ENCODE measurements at places on chromosomes 4 and X. TPM values are rescaled to one million over a fixed set of nuclear protein-coding genes. Genes with fewer than 3 reads are reported as not detected.

Gene RWDD4
- total RNA-seq = 11.8 TPM

Gene CTSO
- 9.0 TPM for total RNA-seq

Gene GSX2
- 0.41 TPM for total RNA-seq

Gene TRAM1L1
- total RNA-seq = 8.5 TPM

Gene SPANXA1
- not detected for total RNA-seq

Gene GJB1
- 26.9 TPM for total RNA-seq

GRCh38 chrX:11724122-11725017 is 33.7 kb upstream of the MSL3 start:
- no peak for DNase-seq

- no peak for DNase-seq
Measured at GRCh38 chr4:174763454-174764104, 65.5 kb downstream of the GLRA3 start.

DNA sequence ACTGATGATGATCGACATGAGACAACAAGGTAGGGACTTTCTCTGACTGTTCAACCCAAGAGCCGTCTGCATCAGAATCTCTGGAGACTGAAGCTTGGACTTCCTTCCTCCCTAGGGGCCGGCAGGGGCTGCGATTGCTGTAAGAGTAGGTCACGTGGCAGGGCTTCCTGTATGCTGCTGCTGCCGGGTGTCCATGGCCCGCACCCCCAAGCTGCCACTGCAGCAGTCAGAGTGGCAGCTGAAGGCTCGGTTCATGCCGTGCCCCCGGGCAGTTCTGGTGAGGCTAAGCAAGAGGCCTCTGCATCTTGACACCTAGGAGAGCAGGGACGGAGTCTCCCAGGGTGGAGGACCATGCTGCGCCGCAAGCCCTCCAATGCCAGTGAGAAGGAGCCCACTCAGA is at the start of gene SASH3:
SASH3 (plus strand) TSS at position 203 of the 400 bp plus-strand sequence; CDS start at position 352, 149 bp downstream.
- DNase-seq = no peak

DNA sequence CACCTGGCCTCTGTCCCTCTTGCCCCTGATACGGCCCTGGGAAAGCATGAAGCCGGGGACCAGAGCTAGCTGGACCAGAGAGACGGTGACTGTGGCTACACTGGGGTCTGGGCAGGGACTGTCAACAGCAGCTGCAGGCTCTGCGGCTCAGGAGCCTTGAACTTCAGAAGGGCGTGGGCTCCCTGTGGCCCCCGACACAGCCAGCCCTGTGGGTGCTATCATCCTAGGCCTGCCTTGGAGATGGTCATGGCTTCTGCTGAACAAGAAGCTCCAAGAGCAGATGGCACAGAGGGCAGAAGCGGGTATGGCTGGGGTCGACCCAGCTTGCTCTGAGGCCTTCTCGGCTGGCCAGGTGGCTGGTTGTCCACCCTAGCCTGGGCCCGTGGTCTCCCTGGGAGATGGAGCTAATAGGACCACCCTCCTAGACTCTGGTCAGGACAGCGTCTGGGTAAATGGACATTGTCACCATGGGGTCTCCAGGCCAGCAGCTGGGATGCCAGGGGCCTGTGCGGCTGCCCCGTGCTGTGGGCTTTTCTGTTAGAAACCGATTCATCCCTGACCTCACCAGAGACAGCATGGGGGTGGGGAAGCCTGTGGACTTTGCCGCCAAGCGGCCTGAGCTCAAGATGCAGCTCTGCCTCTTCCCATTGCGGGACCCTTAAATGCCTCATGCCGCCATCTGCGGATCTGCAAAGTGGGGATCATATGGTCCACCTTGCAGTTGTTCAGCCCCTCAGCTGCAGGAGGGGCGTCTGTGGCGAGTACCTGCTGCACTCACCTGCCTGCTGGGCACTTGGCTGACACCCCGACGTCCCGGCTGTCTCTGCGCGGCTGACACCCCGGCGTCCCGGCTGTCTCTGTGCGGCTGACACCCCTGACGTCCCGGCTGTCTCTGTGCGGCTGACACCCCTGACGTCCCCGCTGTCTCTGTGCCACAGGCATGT is 21.1 kb downstream of the CPZ start:
- no peak for DNase-seq

- DNase-seq = no peak
Measured at GRCh38 chr4:102598086-102598761, 97.1 kb downstream of the NFKB1 start.

- DNase-seq = no peak
Measured at GRCh38 chr4:155694100-155694785, 27.6 kb downstream of the GUCY1A1 start.

DNA sequence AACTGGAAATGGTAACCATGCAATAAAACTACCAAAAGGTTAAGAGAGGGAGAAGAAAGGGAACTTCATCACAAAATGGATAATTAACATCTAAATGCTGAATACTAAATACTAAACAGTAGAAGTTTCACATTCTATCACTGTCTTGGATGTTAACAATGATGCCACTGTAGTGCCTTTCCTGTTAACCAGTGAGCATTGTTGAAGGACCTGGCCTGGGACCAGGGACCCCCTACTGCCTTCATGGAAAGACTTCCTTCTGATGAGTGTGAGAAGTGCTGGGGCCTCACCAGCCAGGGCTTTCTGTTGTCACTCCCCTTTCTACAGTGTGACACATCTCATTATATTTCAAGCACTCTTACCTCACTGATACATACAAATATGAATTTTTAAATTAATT is 739.3 kb upstream of the FTHL17 start:
- DNase-seq = no peak

DNA sequence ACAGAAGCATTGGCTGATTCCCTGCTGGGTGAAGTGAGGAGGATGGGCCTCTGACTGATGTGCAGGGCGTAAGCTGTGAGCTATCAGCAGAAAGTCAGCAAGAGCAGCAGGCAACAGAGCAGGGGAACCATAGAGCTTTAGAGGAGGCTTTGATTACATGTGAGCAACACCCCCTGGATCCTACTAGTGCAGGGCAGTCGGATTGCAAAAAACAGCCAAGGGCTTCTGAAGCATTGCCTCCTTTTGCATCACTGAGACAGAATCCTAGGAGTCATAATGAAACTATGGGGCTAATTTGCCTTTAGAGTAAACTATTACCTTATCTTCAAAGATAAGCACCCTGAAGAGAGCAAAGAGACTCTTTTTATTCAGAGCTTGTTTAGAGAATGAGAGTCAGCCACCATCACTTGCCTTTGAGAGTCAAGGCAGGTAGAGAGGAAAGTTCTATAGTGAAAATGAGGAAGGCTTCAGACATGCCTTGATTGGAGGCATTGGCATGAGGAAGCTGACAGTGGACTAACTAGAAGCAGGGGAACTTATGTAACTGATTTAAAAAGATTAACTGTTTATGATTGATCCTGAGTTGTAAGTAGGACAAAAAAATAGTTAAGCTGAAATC is 420.3 kb downstream of the PDHA2 start:
- DNase-seq = no peak

GRCh38 chrX:71420686-71421085 is 54.5 kb downstream of the TAF1 start:
- no peak for DNase-seq

DNA sequence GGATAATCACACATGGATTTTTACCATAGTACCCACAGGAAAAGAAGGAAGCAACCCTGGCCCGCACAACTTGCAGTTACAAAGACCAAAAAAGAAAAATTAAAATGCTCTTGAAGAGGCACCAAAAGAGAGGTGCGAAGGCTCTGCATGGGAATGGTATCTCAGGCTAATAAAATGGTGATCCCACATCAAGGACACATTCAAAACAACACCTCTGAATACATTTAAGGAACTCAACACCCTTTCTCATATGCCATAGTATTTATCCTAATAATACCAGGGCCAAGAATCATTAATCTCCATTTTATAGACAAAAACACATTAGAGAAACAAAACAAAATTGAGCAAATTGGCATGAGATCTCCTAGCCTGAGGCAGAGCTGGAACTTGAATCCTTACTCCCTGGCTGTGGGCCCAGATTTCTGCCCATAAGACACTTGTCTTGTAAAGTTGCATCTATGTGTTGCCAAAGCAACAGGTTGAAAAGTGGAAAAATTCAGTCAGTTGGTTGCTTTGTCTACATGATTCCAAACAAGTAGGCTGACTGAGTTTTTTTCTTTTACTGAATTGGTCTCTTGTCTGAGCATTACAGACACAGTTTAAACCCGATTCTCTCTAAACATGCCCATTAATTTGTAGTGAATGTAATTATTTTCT is 33.5 kb downstream of the GUCY2F start:
- DNase-seq = no peak

DNA sequence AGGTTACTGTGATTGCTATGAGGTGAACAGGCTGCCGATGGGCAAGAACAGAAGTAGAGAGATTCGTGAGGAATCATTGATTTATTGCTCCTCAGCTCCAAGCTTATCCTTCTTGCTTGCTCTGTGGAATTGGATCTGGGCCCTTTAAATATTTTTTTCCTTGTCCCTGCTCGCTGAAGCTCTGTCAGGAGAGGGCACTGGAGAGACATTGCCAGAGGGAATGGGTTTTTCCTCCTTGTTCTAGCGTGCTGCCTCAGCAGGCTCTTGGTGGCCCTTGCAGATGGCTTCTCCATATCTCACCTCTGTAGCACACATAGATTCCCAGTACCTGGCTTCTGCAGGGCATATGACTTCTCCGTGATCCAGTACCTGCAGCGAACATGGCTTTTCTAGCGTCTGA is 67.4 kb downstream of the CNGA2 start:
- no peak for DNase-seq

- no peak for DNase-seq
Measured at GRCh38 chr4:10243856-10244255, 127.3 kb upstream of the WDR1 start.

- DNase-seq = no peak
Measured at GRCh38 chr4:125262079-125262478, 52.7 kb upstream of the FAT4 start.

GRCh38 chr4:111713276-111713675 is 432.0 kb upstream of the FAM241A start:
- DNase-seq = no peak
